Naive thymus-derived CD8-positive, alpha-beta T cell (primary cell): ENCODE measurements at places on chromosomes 12 and 14.

DNA sequence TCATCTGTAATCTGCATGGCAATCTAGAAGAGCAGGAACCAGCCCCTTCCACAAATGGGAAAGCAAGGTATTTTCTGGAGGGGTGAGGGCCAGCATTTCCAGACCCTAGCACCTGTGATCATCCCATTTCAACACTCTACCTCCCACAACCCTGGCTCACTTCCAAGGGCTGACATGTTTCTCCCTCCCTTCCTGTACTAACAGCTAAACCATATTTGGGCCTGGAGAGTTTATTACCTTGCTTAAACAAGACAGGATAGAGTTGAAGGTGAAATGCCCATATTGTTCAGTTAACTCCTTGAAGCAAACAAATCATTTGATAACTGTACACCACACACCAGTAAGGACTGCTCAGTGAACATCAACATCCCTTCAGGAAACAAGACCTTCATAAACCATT is 158.4 kb downstream of the PPM1H start:
- DNase-seq = no peak

- DNase-seq = no peak
These were observed 457.0 kb downstream of the PCNX1 start for GRCh38 chr14:71363946-71364925.

DNA sequence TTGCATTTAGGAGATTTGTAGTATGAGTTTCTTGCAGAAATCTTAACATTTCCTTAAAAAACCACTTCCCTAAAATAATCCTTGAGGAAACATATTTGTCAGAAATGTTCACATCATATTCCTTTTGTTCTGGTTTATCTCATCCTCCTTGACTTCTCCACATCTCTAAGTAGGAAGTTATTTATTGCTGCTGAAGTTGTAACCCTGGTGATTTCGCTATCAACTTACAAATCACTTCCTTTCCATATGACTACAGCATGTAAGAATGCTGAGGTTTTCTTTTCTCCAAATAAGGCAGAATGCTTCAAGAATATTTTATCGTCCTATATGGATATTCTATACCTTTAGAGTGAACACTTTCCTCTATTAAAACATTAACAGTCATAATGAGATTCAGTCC is 751.7 kb downstream of the NRXN3 start:
- no peak for DNase-seq

DNA sequence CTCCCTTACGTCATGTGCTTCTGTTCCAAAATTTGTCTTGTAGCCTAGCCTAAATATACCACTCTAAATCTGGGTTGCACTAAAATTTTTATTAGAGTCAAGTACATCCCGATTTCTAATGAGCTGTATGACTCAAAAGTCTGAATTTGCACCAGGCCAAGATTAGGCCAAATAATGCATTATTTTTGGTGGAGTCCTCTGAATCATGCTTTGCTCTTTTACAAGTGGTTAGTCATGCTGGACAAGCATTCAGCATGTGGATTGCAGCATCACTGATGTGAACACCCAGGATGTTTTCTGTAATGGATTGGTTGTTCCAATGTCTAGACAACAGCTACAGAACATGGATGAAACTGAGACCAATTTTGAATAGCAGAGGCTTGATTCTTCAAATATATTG is 23.7 kb downstream of the HEBP1 start:
- no peak for DNase-seq

DNA sequence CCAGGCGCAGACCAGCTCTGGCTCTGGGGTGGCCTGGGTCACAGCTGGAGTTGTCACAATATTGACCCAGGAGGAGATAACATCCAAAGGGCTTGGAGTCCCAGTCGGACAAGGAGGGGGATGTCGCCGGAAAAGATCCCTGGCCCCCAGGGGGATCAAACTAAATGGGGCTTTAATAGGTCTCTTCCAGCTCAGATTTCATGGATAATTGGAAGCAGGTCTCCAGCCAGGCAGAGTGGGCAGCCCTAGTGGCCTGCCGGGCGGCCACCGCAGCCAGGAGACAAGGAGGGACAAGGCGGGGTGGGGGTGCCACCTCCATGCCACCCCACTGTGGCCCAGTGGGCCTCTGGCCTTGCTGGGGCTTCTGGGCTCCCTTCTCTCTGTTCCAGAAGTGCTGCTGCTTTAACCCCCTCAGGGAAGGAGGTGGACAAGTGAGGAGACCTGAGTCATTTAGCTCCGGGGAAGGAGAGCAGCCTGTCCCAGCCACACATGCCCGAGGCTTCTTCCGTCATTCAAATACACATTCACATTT is 23.1 kb upstream of the PGF start:
- DNase-seq = no peak

- DNase-seq = no peak
These were observed 39.6 kb downstream of the CHST11 start for GRCh38 chr12:104496336-104496735.

GRCh38 chr14:78022059-78022458 is 148.1 kb upstream of the NRXN3 start:
- DNase-seq = no peak

GRCh38 chr12:5260086-5260485 is 171.8 kb upstream of the NTF3 start:
- no peak for DNase-seq

- DNase-seq = peak; percentile 52
These were observed 3.7 kb downstream of the CLEC4A start for GRCh38 chr12:8127138-8127537.

DNA sequence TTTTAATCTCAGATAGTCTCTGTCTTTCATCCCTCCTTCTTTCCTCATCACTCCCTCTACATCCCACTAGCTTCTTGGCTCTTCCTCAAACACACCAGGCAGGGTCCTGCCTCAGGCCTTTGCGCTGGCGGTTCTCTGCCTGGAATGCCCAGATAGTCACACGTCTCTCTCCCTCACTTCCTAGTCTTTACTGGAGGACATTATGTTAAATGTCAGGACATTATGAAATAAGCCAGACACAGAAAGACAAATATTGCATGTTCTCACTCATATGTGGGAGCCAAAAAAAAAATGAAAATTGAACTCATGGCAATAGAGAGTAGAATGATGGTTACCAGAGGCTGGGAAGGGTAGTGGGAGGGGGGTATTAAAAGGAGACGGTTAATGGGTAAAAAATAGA is 442.0 kb downstream of the MED13L start:
- no peak for DNase-seq

DNA sequence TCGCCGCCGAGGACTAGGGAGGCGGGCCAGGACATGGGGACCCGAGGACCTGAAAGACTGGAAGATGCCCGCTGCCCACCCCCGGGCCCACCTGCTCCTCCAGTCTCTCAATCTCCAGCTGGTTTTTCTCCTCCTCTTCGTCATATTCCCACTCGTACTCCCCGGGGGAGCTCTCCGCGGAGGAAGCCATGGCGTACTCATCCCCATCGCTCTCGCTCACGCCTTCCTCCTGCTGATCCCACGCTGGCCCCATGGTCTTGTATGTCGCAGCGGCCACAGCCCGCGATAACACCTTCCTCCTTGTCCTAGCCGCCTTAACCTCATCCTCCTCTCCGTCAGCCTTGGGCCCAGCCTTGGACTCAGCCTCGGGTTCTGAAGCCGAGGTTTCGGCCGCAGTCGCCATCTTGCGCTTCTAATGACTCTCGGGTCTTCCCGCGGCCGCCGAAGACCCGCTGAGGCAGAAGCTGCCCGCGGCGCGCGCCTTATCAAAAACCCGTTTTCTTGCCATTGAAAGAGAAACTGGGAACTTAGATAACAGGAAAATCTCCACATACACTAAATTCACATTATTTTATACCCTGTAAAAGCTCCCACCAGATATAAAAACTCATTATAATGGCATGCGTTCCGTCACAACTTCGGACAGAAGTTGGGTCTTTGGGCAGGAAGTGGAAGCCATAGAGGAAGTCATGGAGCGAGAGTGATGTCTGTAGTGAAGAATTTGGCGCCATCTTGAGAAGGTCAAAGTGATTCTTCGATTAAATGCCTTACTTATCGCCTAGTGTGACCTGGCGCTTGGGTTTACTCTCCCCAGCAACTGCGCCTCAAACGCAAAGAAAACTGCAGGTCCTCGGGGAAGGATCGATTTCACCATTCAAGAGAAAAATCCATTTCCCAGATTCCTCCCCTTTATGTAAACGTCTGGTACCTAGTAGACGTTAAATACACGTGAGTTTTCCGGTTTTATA is at the start of gene SART3:
Gene SART3, minus strand, starts transcription at position 422 of the 968 bp plus-strand sequence. Its CDS starts 19 bp downstream, at position 403.
- peak; percentile 69 for DNase-seq
